ENCODE measurements at places on chromosomes 5 and 9.

DNA sequence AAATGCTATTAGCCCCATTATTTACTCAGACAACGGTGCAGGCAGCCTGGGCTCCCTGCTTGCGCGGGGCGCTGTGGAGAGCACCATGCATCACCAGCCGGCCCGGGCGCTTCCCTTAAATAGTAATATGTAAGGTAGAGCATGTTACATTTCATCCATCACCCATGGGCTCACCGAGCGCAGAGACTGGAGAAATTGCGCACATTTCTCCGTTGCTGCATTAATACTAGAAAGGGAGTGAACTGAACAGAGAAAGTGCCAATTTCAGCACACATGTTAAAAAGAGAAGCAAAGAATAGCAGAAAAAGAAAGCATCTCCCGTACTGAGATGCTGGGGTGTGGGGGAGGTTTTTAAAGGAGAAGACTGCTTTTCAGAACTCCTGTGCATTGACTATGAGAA is 400.3 kb downstream of the ZSWIM6 start:
- no peak for DNase-seq

- DNase-seq, result no peak
Measured at GRCh38 chr5:74603376-74603775, 37.2 kb downstream of the ENC1 start.

DNA sequence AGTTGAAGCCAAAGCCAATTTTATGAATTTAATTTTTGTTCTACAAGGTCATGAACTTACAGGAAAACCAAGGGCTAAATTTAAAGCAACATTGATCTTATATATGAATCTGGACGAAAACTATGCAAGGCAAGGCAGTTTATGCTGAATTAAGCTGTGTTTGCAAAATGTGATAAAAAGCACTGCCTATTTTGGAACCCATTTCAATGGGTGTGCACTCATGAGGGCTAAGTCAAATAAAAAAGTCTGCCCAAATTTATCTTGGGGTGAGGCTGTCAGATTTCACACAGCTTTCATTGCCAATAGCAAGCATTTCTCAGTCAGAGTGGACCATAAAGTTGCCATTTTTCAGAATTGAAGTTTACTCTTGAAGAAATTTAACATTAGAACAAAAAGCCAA is 199.9 kb downstream of the LURAP1L start:
- no peak for DNase-seq

DNA sequence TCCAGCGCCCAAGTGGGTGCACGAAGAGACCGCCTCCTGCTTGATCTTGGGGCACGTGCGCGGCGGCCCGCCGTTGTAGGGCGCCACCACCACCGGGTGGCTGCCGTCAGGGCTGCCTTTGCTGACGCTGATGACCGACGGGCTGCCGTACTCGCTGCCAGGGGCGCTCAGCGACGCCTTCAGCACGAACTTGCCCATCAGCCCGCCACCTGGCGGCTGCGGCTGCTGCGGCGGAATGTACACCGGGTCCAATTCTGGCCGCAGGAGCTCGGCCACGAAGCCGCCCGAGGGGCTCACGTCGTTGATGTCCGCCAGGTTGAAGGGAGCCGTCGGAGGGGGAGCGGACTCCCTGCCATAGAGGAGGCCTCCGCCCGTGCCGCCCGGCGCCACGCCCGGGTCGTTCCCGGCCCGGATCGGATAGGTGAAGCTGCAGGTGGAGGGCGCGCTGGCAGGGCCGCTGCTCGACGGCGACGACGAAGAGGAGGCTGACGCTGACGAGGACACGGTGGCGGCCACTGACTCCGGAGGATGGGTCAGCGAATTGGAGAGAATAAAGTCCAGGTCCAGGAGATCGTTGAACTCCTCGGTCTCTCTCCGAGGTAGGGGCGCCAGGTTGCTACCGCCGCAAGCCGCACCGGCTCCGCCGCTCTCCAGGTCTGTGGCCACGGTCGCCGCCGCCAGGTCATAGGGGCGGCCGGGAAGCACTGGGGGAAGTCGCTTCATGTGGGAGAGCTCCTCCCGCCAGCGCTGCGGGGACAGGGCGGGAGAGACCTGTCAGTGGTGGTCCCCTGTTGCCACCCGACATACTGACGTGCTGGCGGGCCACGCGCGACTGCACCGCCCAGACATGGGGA is 1.8 kb downstream of the KLF4 start:
- DNase-seq, result no peak

DNA sequence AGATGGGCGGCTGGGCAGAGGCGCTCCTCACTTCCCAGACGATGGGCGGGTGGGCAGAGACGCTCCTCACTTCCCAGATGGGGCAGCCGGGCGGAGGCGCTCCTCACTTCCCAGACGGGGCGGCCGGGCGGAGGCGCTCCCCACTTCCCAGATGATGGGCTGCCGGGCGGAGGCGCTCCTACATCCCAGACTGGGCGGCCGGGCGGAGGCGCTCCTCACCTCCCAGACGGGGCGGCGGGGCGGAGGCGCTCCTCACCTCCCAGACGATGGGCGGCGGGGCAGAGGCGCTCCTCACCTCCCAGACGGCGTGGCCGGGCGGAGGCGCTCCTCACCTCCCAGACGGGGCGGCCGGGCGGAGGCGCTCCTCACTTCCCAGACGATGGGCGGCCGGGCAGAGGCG is 140.2 kb downstream of the WDR70 start:
- DNase-seq, result no peak
